Prostate gland (tissue), 2 donors: ENCODE measurements at places on chromosomes 4 and X. TPM values are rescaled to one million over a fixed set of nuclear protein-coding genes. Genes with fewer than 3 reads are reported as not detected.

FOXP3 gene
- 0.36 TPM for total RNA-seq

JADE3 gene
- 6.8 TPM for total RNA-seq

MAMLD1 gene
- total RNA-seq, result 2.2 TPM

SPANXA2 gene
- not detected for total RNA-seq

TLR3 gene
- 4.3 TPM for total RNA-seq

IL3RA gene
- total RNA-seq, result 3.3 TPM

GAGE2A gene
- total RNA-seq, result not detected

LANCL3 gene
- 0.74 TPM for total RNA-seq

TEX13C gene
- 2.2 TPM for total RNA-seq

NAP1L3 gene
- 0.55 TPM for total RNA-seq

ODAPH gene
- total RNA-seq, result not detected
